T-helper 17 cell (primary cell): ENCODE measurements at places on chromosomes 12 and 14.

GRCh38 chr14:75254901-75255584 is 23.6 kb upstream of the FOS start:
- peaks cover 31% of the 10 kb centered on the region for H3K4me1 ChIP-seq
- H3K4me3 ChIP-seq = no peak overlapping the region
- no peak for DNase-seq
- H3K27ac ChIP-seq = peak overlapping the region; percentile 99
- H3K27me3 ChIP-seq = peaks cover 4% of the 10 kb centered on the region

DNA sequence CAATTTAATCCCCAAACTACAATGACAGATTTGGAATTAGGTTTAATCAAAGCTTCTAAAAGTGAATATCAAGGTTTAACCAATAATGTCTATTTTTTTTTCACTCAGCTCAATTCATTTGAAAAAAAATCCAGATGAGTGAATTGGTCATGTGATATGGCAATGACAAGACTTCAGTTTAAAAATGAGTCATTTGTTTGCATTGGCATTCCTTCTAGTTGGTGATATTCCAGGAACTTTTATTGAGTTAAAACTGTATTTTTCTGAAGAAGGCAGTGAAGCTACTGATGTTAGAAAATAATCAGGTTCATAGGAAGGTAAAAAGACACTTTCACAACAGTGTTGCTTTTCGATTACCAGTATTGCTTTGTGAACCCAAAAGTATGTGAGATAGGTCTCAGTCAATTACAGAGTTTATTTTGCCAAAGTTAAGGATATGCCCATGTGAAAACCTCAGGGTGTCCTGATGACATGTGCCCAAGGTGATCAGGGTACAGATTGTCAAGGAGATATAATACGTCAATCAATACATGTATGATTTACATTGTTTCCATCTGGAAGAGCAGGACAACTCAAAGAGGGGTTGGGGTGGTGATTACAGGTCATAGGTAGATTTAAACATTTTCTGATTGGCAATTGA is 1214.9 kb downstream of the GALC start:
- no peaks in the 10 kb centered on the region for H3K27me3 ChIP-seq
- H3K4me3 ChIP-seq = no peak overlapping the region
- H3K27ac ChIP-seq = no peak overlapping the region
- no peaks in the 10 kb centered on the region for H3K36me3 ChIP-seq
- no peaks in the 10 kb centered on the region for H3K4me1 ChIP-seq

DNA sequence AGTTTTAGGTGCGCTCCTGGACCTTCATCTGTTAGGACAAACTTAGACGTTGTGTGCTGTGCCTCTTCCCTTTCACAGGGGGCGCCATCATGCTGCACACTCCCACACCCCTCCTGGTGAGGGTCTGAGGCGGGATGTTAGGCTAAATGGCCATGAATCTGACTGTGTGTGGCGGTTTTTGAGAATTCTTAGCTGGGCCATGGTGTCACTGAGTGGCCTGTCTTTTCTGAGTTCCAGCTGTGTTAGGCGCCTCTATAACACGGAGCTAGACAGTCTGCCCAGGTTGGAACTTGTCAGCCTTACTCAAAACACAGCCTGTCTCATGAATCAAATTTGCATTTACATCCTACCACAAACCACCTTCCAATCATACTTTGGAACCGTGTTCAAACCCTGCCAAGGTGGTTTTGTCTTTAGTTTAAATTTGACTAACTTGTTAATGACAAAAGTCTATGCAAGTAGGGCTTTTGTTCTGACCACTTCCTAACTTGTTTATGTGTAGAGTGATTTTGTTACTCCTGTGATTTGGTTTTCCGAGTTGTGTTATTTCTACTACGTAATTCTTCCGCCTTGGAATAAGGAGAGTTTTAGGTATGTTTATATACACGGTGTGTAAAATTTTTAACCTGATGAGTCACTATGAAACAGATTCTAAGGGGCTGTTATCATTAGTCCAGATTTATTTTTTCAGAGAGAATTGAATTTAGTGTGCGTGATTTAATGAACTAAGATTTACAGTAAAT is 19.6 kb downstream of the ACVR1B start:
- peak overlapping the region; percentile 93 for H3K27ac ChIP-seq
- H3K27me3 ChIP-seq = no peaks in the 10 kb centered on the region
- peak overlapping the region; percentile 84 for H3K4me3 ChIP-seq
- peaks cover 51% of the 10 kb centered on the region for H3K4me1 ChIP-seq

GRCh38 chr12:74051848-74052247 is 485.8 kb upstream of the ATXN7L3B start:
- H3K27me3 ChIP-seq = no peaks in the 10 kb centered on the region
- no peak for DNase-seq
- H3K4me1 ChIP-seq = no peaks in the 10 kb centered on the region
- no peak overlapping the region for H3K27ac ChIP-seq
